ENCODE measurements at places on chromosomes 5 and 9.

GRCh38 chr9:70100362-70100761 is 56.7 kb downstream of the MAMDC2 start:
- DNase-seq: no peak

DNA sequence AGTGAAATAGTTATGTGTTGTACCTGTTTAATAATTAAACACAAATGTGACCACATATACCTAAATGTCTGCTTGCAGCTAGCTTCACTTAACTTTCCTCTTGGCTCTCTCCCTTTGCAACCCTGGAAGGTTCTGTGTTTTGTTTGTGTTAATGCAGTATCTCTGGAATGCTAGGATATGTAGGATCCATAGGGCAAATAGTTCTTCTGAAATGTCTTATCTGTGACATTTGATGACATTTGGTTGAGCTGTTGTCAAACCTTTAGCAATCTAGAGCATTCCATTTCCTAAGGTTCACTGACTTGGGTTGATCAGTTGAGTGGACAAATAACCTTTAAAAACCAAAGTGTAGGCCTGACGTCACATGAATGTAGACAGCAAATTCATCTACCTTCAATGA is 21.8 kb downstream of the CTNNA1 start:
- DNase-seq: no peak

DNA sequence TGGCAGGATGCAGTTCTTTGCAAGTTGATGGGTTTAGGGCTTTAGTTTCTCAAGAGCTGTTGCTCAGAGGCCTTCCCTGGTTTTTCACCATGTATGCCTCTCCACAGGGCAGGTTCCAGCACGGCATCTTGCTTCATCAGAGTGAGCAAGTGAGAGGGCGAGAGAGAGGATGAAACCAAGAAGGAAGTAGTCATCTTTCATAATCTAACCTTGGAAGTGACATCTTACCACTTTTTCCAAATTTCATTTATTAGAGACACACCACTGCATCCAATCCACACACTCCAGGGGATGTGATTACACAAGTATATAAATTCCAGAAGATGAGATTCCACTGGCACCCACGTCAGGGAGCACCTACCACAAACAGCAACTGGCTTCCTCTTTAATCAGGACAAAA is 294.4 kb downstream of the MARCHF11 start:
- no peak for DNase-seq

DNA sequence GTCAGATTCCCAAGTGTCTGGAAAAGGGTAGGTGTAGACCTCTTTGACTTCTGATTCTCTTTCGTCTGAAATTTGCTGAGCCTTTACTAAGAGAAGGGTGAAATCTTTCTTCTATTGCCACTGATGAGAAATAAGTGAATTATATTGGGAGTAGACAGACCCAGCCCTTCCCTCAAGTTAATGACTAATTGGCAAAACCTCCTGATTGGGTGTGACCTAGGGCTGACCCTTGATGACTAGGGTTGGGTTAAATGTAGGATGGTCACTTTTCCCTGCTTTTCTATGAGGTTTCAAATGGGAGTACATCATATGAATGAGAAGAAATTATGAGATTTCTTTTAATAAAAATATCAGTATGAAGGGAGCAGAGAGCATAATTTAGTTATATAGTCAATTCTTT is 73.4 kb upstream of the C5orf46 start:
- no peak for DNase-seq

DNA sequence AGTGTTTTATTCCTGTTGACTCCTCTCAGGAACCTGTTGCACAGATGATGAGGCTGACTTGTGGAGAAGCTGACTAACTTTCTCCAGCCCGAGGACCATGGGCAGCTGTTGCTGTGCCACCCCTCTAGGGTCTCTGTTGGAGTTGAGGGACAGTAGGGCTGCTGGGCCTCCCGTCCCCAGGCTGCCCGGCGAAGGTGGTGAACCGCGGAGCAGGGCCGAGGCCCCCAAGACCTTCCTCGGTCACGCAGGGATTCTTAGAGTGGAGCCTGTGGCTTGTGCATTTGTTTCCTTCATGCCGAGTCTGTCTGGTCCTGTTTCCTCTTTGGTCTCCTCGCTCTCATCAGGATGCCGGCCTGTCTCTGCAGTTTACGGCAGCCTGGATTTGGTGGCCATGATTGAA is 40.2 kb downstream of the CACNA1B start:
- no peak for DNase-seq

DNA sequence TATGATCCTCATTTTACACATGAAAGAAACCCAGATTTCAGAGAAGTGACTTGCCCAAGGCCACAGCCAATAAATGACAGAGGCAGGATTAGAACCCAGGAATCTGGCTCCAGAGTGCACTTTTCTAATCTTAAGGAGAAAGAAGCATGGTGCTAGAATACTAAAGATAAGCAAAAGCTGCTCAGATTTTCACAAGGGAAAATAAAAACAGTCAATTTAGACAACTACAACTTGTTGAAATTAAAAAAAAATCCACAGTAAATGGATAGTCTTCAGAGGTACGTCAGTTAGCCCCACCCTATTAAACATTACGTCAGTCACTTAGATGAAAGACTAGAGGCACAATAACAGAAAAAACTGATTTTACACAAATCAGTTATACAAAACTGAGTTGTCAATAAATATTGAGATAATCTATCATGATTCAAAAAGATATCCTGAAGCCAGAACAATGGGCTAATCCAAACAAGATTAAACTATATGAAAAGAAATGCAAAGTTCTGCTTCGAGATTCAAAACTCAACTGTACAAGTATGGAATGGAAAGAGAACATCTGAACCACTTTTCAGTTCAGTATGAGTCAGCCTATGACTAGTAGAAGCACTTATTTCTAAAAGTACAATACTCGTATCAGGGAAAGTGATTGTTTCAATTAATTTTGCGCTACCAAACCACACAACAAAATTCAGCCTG is 9.3 kb downstream of the TMEM245 start:
- no peak for DNase-seq

DNA sequence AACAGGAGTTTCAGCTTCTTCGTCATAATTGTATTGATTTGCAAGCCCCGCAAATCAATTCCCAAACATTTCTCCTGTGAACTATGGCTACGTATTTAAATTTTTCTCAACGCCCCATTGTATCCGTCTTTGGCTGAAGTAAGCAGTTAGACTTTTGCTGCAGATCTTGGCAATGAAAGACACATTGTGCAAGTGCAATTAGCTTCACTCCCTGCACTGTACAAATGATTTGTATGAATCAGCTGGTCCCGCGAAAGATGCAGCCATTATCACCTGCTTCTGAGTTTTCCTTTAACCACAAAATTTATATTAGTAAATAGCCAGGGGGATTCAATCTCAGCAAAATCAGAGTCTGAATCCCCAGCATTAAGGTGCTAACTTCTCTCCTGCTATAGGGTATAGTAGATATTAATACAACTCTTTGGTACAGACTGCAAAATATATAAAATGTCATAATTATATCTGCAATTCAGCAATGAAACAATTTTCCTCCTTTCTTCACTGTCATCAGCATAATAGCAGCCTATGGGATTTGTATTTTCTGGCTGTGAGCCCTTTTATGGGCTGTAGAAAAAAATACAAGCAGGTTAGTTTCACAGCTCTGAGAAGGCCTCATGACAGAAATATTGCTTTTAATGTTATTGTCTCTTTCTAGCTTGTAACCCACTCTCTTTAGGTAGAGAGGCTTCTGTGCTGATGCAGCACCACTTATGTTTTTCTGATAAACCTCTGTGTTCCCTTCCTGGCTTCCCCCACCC is 68.4 kb upstream of the SMARCA2 start:
- no peak for DNase-seq

GRCh38 chr9:7827792-7828191 is 28.2 kb upstream of the DMAC1 start:
- DNase-seq: no peak

GRCh38 chr9:34994260-34994899 is 4.8 kb downstream of the DNAJB5 start:
- no peak for DNase-seq

GRCh38 chr9:98660541-98660940 is 48.2 kb downstream of the GABBR2 start:
- no peak for DNase-seq

GRCh38 chr5:62331921-62332320 is 25.9 kb downstream of the KIF2A start:
- no peak for DNase-seq

- DNase-seq: no peak
Measured at GRCh38 chr9:20844916-20845315, 160.9 kb downstream of the FOCAD start.

- no peak for DNase-seq
Measured at GRCh38 chr5:125281667-125282066, 535.2 kb upstream of the ZNF608 start.

GRCh38 chr9:124852829-124853531 is at the start of gene WDR38:
Gene WDR38, plus strand, starts transcription at chr9:124853460. Its CDS starts 72 bp downstream, at chr9:124853532.
- peak; percentile 49 for DNase-seq

DNA sequence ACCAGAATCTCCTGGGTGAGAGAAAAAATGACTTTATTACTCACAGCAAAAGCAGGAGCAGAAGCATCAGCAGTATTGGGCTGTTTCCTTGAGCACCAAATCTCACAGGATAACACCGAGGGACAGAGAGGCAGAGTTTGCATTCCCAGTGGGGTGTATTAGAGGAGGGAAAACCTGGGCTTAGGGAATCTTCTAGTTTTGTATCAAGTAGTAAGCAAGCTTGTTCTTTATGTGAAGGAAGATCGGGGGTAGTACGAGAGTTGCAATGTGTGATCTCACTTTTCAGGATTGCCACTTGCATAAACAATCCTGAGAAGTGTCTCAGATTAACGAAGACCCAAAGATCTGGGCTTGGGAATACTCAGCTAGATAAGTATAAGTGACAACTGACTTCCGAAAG is 1163.0 kb downstream of the TAF11L14 start:
- DNase-seq: no peak

DNA sequence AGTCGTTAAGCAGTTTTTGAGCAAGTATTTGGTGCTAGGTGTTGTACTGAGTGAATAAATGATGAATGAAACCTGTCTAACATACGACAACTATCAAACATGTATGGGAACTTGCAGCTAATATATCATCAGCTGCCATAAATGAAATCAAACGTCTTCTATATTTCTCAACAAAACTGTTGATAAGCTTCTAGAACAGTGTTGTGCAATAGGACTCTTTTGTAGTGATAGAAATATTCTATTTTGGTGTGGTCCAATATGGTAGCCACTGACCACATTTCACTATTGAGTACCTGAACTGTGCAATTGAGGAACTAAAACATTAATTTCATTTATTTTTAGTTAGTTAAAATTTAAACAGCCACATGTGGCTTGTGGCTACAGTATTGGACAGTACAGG is 16.3 kb upstream of the FYB1 start:
- DNase-seq: no peak

DNA sequence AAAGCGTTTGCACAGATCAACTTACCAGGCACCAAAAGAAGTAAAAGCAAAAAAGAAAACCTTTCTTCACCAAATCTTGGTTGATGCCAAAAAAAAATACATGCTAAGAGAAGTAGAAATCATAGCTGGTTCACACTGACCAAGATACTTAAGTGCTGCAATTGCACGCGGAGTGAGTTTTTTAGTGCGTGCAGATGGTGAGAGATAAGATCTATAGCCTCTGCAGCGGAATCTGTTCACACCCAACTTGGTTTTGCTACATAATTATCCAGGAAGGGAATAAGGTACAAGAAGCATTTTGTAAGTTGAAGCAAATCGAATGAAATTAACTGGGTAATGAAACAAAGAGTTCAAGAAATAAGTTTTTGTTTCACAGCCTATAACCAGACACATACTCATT is 36.4 kb upstream of the CCDC152 start:
- no peak for DNase-seq

- no peak for DNase-seq
Measured at GRCh38 chr5:117945258-117945657, 1043.1 kb downstream of the DTWD2 start.

DNA sequence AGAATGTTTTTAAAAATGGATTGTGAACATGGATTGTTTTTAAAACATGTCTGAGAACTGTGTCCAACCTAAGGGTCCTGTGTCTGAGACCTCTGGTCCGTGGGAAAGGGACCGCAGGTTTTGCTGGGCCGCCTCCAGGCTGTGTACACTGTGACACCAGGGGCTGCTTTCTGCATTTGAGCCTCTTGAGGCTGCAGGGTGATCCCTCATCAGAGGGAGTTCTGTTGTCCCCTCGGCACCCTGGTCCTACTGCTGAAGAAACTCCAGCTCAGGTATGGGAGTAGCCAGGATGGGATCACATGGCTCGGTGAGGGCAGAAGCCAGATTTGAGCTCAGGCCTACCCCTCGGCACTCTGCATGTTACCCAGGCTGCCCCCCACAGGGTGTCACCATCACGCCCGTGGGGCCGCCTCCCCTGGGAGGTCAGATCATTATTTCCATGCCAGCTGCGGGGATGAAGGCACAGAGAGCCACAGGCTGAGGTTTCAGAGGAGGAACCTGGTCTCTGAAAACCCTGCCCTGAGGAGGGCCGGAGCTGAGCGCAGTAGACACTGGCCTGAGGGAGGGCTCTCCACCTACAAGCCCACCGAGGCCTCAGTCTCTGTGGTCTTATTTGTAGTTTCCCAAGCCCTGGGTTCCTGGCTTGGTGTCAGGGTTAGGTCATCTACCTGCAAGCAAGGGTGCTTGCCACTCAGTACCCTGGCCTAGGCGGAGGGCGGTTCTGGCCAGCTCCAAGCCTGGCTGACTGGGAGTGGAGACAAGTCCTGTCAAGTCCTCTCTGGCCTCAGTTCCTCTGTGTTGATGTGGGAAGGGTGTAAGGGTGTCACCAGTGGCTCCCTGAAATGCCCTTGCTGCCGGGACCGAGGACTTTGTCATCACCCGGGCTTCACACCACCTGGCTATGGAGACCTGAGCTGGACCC is 2.8 kb downstream of the PRR7 start:
- no peak for DNase-seq

- DNase-seq: no peak
Measured at GRCh38 chr9:103474156-103474555, 479.0 kb downstream of the CYLC2 start.

DNA sequence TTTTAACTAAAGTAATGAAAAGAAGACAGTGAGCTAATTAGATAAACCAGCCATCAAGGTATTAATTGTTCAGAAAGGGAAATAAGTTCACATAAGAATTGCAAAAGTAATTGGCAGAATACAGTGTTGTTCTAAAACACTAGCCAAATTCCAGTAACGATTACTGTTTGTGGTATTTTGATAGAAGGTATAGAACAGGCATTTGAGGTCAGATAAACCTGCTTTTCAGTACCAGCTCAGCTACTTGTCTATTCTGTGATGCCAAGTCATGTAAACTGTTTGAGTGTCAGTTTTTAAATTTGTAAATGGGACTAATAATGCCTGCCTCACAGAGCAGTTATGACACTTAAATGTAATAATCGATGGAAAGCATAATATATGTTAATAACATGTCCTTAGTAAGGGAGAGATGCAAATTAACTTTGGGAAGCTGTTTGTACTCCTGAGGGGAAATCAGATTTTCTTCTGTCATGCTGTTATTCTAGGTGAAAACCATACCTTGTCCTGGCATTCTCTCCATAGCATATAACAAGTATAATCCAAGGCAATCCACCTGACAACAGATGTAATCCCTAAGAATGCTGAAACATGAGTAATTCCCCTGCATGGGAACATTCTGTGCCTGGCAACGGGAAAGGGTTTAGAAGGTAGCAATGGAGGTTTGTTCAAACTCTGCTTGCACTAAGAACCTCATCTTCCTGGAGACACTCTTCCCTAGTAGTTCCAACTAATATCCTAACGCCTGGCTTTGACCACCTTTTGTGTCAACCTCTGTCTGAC is 509.5 kb upstream of the PAPPA start:
- DNase-seq: no peak
